Left lobe of liver (tissue), 2 donors: ENCODE measurements at places on chromosomes 5 and 9. TPM values are rescaled to one million over a fixed set of nuclear protein-coding genes. Genes with fewer than 3 reads are reported as not detected.
A peak's percentile ranks its signal among the peaks of the same experiment; 100 is the strongest.

The UBAC1 gene
- 18.7 TPM for total RNA-seq

The IFNA13 gene
- not detected for total RNA-seq

The CTXN3 gene
- total RNA-seq, result not detected

The FOXD4 gene
- total RNA-seq, result not detected

The FIBCD1 gene
- not detected for total RNA-seq

The FBXL7 gene
- 1.1 TPM for total RNA-seq

The UNC13B gene
- 21.4 TPM for total RNA-seq

The ERBIN gene
- 31.4 TPM for total RNA-seq

The NIM1K gene
- 0.50 TPM for total RNA-seq

The SMIM33 gene
- not detected for total RNA-seq

GRCh38 chr5:122180146-122180712 is 50.9 kb downstream of the ZNF474 start:
- DNase-seq, result no peak

DNA sequence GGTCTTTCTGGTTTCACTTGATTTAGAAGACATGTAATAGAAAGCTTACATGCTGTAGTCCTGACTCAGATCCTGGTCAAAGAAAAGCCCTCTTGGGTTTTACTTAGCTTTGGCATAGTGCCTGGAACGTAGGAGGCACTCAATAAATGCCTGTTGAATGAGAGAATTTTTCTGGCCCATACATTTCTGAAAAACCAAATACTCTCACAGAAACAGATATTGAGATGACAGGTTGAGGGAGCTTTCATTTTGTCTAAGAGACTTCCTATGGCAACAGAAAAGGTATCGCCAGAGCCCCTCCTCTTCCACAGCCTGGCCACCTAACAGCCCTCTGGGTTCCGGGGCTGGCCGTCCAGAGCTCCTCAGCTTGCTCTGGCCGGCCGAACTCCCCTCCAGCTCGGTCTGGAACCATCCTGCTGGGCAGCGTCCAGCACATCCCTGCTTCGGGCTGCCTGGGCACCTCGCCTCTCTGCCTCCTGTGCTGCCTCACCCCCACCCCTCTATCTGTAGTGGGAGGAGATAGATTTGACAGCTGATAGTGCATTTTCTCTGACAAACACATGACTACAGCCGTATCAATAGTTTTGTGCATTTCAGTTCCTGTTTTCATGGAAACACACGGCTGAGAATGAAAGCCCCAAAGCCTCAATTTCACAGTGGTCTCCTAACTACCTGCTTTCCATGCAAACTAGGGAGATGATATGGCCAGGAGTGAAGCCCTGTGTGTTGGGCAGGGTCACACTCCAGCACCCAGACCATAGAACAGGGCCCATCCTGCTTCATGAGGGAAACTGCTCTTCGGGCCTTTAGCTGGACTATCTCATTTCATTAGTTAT is 1.1 kb downstream of the IL4 start:
- no peak for DNase-seq

DNA sequence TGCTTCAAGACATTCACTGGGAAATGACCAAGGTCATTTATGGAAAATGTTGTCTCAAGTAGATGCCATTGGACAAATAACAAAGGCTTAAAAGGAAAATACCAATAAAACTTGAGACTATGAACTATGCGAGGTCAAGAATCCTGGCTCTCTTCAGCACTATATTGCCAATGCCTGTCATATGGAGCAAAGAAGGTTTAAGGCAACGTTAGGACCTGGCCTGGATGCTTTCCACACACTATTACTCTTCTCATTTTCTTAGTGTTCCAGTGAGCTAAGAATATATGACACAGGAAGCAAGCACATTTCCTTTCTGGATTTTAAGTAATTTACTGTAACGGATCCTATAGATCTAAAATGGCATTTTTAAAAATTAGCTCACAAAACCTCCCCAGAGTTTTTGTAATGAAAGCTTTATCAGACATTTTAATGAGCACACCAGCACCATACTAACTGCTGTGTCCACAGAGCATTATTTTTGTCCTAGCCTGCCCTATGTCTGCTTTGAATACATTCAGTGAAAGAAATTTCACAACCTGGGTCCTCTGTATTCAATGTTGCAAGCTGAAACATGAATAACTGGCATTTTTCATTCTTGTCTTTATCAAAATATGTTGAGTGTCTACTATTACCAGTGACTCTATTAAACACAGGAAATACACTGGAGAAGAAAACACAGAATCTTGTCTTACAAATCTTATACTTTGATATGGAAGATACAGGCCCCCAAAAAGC is 315.6 kb downstream of the CETN3 start:
- no peak for DNase-seq

- no peak for DNase-seq
Measured at GRCh38 chr5:64869419-64869818, 100.7 kb downstream of the CWC27 start.

DNA sequence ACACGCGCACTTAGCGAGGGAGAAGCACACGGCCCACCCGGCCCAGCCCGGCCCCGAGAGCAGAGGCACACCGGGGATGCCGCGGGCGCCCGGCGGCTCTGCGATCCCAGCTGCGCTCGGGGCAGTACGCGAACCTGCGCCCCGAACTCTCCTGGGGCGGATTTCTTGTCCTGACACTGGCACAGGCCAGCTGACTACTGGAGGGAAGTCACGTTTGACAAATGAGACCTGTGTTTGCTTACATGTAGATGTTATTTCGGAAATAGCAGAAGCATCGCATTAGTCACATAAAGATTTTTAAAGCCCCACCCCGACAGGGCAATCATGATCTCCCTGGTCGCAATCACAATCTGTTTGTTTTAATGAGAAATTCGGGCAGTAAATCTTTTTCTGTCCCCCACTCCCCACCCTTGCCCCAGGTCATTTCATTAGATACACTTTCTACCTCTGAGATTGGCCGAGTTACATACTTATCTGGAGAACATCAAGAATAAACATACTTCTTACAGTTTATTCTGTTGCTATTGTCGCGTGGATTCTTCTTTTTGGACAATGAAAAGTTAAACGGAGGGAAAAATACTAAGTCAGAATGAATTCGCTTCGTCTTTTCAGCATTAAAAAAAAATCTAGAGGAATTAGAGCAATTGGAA is 518.9 kb downstream of the CTNND2 start:
- no peak for DNase-seq

GRCh38 chr5:169037466-169037865 is 263.5 kb downstream of the SLIT3 start:
- no peak for DNase-seq

DNA sequence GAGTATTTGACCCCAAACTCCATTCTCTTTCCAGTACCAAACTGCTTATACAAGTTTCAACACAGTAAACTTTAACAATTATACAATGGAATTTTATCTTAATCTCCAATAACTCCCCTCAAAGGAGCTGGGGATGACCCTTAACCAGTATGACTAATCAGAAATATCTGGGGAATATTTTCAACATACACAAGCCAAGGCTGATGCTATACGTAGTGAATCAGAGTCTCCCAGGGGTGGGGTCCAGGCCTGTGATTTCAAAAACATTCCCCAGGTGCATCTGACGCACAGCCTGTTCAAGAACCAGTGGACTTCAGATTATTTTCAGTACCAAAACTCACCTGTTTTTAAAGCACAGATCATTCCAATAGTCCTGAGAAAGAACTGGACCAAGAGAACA is 11.8 kb upstream of the SEMA5A start:
- DNase-seq, result no peak

DNA sequence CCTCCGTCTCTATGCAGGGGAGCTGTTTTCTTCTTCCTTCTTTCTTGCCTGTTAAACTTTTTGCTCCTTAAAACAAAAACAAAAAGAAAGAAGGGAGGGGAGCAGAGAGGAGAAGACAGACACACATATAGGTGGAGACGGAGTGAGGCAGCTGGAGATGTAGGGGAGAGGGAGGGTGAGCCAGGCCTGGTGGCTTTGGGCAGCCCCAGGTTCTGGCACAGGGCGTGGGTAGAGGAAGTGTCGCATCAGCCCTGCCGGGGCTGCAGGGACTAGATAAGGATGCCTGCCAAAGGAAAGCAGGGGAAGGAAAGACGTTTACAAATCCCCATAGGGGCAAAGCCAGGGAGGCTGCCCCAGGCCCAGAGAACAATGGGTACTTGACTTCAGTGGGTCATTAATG is 38.7 kb upstream of the PTGS1 start:
- no peak for DNase-seq

DNA sequence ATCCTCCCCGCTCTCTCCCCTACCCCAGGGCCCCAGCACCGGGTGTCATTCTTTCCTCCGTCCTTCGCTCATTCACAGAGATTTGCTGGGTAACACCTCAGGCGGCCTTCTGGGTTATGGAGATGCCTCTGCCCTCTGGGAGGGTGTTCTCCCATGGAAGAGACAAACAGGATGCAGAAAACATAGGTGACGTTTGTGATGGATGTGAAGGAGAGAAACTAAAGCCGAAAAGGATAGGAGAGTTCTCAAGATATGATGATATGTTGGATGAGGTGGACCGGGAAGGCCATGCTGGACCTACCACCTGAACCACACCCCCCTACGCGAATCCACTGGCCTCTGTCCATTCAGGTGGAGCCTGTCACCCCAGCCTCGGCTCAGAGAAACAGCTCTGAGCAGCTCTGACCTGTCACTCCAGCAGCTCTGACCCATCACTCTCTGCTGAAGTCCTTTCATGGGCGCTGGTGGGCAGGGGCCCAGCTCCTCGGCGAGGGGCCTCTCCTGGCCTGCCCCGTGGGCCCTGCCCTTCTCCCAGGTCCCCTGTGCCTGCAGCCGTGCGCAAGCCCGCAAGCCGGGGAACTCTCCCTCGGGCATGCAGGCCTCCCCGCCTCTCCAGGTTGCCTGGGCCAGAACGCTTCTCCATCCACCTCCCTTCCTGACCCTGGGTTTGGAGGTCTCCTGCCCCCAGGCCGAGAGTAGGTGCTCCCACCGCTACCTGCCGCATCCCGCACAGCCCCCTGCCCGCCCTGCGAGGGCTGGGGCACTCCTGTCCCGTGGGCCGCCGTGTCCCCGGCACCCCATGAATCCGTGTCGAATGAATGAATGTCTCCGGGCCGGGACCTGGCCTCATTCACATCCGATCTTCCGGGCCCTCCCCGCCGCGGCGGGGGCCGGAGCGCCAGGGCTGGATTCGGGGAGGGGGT is 717 bp upstream of the NCS1 start:
- DNase-seq, result no peak

- DNase-seq, result no peak
Measured at GRCh38 chr9:28329323-28329722, 756.0 kb upstream of the C9orf72 start.

- DNase-seq, result no peak
Measured at GRCh38 chr5:179344431-179345182, 654 bp downstream of the ADAMTS2 start.

DNA sequence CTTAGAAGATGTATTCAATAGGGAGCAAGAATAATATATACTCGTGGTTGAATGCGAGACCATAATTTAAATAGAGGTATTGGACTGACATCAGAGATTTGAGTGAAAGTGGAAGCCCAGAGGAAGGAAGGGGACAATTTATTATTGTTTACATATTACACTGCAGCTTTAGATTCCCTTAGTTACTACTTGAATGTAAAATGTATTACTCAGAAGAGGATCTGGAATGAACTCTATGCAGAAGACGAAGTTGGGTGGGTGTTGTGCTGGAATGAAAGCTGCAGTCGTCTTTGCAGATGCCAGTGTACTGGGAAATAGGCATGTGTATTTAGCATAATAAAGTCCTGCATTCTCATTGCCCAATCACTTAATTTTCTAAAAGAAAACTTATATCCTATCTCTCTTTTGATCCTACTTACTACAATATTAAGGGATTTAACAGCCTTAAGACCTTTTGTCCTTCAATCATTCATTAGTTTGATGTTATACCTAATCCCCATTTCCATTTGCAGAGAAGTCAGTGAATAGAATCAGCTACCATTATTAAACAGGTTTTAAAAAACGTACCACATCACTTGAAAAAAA is 570.7 kb upstream of the WWC1 start:
- no peak for DNase-seq

GRCh38 chr9:97820373-97820772 is 32.7 kb upstream of the FOXE1 start:
- DNase-seq, result no peak

- no peak for DNase-seq
Measured at GRCh38 chr5:168093200-168093910, 198.1 kb upstream of the WWC1 start.

- no peak for DNase-seq
Measured at GRCh38 chr5:44360919-44361318, 28.3 kb downstream of the FGF10 start.

GRCh38 chr5:116273448-116274242 is 188.8 kb downstream of the COMMD10 start:
- no peak for DNase-seq

GRCh38 chr5:89869346-89869745 is 540.2 kb downstream of the CETN3 start:
- DNase-seq, result no peak

DNA sequence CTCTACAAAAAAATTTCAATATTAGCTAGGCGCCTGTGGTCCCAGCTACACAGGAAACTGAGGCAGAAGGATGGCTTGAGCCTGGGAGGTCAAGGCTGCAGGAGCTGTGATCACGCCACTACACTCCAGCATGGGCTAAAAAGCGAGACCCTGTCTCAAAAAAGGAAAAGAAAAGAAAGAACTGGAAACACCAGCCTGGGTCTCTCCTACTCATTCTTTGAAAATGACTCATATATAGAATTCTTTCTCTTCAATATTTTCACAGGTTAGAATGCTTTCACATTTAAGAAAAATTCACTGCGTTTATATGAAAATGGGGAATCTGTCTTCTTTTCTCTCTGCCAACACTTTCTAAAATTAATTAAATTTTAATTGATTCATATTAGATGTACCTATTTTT is 115.6 kb downstream of the TRPM6 start:
- DNase-seq, result no peak

DNA sequence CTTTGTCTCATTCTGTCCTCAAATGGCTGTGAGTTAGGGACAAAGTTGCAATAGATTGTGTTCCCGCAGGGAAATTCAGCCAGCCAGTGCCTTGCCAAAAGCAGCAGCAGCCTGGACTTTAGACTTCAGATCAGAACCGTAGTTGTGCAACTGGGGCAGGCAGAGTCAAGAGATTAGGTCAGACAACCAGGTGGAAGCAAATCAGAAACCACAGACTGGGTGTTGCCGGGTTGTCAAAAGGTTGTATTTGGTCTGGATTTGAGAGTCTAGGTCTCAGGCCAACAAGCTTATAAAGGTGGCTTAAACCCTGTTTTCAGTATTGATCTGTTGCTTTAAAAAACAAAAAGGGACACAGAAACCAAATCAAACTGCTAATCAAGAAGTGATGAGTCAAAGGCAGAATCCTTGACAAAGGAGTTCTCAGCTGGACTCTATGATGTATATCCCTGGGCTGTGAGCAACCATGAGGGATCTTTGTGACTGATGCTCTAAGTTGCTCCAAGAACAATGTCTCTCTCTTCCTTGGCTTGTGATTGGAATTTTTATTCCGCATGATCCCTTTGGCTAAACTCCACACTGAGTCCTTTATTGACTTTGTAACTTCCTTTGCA is 20.9 kb downstream of the RFK start:
- peak; percentile 96 for DNase-seq

GRCh38 chr5:93831449-93831848 is 90.0 kb upstream of the POU5F2 start:
- no peak for DNase-seq

- no peak for DNase-seq
Measured at GRCh38 chr5:2757563-2758351, 6.3 kb upstream of the IRX2 start.
